Stimulated activated CD8-positive, alpha-beta memory T cell treated with anti-CD3 and anti-CD28 coated beads, Interleukin-15, amount 100 ng/mL, for 1 hour (primary cell): ENCODE measurements at places on chromosomes 3 and 15.

DNA sequence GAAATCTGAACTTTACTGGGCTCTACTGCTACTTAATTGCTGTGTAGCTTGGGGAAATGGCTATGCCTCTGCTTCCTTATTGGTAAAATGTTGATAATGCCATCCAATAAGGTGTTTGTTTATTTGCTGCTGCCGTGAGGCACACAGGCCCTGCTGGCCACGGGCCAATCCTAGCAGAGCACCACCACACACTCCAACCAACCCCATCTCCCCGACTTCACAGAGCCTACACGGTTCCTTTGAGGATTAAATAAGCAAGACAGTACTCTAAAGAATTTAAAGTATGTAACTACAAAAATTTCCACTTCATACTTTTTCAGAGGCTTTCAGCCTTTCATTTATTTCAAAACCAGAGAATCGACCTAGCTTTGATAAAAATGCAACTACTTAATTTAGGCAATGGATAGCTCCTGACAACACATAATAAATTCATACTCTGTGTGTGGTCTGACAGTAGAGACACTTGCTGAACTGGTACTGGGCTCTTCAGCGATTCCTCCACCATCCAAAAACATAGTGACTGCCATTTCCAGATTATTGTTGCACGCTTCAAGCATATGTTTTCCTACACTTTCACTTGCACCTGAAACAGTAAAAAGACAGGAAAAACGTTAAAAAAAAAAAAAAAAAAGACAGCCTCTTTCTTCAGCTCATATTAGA is 25.3 kb downstream of the UBXN7 start:
- DNase-seq, result no peak

- no peak for DNase-seq
These were observed 120.7 kb upstream of the MDFIC2 start for GRCh38 chr3:70433091-70433490.

DNA sequence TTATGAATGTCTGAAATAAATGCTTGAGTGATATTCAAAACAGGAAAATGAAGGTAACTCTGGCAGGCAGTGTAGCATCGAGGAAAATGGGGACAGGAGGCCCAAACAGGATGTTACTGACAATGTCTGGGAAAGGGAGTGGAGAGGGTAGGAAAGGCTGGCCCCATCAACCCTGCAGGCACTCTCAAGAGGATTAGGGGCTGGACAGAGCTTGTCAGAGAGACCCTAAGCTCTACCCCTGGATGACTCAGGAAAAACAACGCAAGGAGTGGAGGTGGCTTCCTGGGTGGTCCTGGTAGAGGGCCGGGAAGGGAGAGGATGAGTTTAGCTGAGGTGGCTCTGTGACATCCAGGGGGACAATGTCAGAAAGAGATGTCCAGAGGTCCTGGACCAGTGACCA is 106.0 kb downstream of the RYK start:
- DNase-seq, result no peak

DNA sequence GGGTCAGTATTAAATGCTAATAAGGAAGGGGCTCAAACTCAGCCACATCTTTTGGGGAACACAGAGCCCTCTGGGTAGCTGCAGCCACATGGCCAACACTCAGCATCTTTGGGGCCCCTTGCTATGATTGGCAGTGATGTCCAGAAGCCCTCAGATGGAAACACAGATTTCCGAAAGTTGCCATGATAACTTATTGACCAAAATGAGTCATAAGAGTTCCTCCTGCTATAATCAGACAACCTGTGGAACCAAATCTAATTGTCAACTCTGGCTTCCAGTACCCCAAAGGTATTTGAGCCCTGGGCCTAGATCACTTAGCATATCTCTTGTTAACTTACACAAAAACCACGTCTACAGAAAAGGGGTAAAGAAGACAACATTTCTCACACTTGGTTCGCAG is 392.2 kb downstream of the KCNH8 start:
- no peak for DNase-seq

GRCh38 chr15:49875392-49875791 is 243.6 kb downstream of the ATP8B4 start:
- DNase-seq, result no peak

DNA sequence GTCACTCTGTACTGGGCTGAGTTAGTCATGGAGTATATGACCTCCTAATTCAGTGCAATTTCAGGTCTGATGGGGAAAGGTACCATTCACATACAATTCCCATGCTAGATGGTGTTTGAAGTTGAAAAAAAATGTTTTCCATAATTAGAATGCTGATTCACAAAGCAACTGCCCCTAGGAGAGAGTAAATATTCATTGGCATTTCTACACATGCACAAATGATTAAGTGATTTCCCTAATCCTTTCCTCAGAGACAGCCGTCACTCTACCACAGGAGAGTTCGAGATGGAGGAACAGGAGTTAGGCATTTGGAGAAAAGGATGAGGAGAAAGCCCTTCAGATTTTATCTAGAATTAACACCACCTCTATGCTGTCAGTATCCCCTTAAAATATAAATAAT is 32.5 kb downstream of the GADL1 start:
- DNase-seq, result no peak

GRCh38 chr3:187027531-187028278 is 97.4 kb downstream of the ST6GAL1 start:
- DNase-seq, result peak; percentile 41

DNA sequence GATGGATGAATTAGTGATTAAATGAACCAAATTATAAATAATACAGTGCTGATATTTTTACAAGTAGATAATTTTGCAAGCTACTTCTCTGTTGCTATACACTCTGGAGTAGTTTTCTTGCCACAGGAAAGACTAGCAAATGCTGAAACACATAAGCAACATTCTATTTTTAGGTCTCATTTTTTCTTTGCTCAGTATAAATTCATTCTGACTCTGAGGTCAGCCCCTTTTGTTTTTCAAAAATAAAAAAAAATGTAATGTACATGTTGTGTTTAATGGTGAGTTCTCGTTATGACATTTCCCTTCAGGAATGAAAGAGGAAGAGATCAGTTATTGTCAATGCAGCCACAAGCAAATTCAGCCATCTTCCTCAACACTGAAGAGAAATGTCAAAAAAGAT is 24.9 kb downstream of the GJD2 start:
- DNase-seq, result no peak

- peak; percentile 58 for DNase-seq
These were observed 546 bp downstream of the EIF4A2 start for GRCh38 chr3:186783731-186784515.

GRCh38 chr15:48916721-48917120 is 38.8 kb downstream of the EID1 start:
- DNase-seq, result no peak

DNA sequence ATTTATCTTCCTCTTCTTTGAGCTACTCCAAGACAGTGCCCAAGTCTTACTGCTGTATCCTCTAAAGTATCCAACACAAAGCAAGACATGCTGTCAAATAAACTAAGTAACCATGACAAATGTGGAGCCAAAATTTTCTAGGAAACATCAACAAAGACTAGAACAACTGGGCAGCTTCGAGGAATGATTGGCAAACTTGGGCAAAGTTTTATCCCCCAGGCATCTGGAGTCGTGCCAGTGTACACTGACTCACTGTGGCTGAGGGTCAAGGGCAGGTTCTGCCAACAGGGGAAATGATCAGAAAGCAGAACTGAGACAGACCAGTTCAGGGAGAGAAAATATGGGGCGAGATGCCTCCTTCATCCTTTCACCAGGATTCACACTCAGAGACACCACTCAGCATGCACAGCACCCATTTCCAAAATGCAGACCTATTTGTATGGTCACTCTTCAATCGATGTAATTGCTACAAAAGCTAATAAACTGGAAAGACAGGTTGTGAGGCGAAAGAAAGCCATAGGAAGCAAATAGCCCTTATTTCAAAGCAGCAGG is 65.8 kb downstream of the MB21D2 start:
- no peak for DNase-seq

GRCh38 chr3:18672561-18672960 is 247.4 kb upstream of the SATB1 start:
- no peak for DNase-seq

GRCh38 chr3:180063783-180064182 is 27.0 kb upstream of the PEX5L start:
- no peak for DNase-seq

DNA sequence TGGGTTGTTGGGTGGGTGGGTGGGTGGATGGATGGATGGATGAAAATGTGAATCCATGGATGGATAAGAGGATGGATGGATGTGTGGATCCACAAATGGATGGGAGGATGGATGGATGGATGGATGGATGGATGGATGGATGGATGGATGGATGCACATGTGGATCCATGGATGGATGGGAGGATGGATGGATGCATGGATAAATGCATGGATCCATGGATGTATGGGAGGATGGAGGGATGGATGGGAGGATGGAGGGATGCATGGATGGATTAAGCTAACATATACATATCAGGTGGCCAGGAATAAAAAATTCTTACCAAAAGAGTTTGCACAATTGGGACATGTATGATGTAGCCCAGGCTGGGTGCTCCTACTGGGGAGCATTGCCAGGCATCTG is 195.3 kb downstream of the FEZF2 start:
- no peak for DNase-seq

- no peak for DNase-seq
These were observed 298.2 kb upstream of the SATB1 start for GRCh38 chr3:18723206-18723810.

DNA sequence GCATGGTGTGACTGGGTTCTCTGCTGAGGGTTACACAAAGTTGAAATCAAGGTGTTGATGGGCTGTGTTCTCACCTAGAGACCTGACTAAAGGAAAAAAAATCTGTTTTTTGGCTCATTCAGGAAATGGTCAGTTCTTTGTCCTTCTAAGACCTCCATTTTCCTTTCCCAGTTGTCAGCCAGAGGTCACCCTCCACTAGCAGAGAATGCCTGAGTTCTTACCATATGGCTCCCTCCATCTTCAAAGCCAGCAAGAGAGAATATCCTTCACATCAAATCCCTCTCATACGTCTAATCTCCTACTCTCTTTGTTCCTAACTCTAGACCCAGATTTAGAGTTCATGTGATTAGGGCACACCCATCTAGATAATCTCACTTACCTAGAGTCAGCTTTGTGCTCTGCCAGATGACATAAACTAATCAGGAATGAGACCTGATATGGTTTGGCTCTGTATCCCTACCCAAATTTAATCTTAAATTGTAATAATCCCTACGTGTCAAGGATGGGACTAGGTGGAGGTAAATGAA is 19.4 kb downstream of the ANKRD28 start:
- no peak for DNase-seq

DNA sequence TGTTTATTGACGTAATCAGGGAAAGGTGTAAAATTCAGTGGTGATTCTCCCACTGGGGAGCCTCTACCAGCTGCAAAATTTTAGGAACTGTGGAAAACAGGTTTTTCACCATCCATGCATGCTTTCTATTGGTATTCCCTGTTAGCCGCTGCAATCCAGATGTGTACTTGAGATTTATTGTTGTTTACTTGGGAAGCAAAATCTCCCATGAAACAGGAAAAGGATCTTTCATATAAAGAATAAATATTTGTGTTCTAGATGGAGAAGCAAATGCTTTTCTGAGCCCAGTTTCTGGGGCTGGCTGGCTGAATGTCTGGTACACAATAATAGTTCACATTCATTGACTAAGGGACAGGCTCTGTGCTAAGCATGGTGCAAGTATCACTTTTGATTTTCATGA is 144.6 kb upstream of the RASGRP1 start:
- no peak for DNase-seq

- DNase-seq, result no peak
These were observed 8.9 kb upstream of the NSMCE3 start for GRCh38 chr15:29278436-29279105.

DNA sequence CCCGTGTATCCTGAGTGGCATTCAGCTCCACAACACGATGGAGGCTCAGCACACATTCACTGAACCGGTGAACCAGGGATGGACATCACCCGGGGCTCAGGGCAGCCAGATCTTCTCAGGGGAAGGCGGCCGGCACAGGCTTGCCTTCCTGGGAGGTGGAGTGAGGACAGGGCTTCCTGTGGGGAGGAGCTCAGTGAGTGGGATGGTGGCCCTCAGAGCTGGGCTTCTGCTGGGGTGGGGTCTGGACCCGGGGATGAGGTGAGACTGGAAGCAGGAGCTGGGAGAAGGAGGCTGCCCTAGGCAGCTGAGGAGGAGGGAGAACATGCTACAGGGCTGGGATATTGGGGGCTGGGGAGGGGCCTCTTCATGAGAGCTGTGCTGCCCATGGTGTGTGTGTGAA is 58.5 kb upstream of the PRR23E start:
- DNase-seq, result no peak

DNA sequence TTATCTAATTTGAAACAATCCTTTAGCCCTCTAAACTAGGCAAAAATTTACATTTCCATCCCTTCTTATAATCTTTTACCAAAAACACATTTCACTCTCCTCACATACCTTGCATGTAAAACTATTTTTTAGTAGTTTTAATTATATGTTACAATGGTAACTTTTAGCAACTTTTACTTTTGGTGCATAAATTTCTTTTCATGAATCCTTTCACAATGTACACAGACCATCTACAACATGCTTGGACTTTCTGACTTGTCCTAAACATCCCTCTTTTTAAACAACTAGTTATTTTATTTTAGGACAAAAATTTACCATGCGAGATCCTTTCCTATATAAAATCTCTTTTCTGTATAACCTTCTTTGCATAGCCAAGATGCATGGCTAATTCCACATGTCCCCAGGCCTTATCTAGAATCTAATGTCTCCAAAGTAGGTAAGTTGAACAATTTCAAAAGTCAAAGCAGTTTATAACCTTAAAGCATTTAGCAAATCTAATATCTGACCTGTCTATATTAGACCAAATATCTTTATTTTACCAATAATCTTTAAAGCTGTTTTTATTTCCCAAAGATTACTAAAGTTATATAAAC is 14.4 kb upstream of the ALDH1L1 start:
- no peak for DNase-seq

- no peak for DNase-seq
These were observed 468.3 kb upstream of the CBLB start for GRCh38 chr3:106337116-106337515.

- no peak for DNase-seq
These were observed 425.0 kb downstream of the GBE1 start for GRCh38 chr3:81336470-81336869.

GRCh38 chr15:79025201-79025600 is 65.4 kb downstream of the RASGRF1 start:
- DNase-seq, result no peak
